ENCODE measurements at places on chromosomes 2 and 18.

- DNase-seq = no peak
Observed at GRCh38 chr2:120791243-120791961, 55.7 kb downstream of the GLI2 start.

DNA sequence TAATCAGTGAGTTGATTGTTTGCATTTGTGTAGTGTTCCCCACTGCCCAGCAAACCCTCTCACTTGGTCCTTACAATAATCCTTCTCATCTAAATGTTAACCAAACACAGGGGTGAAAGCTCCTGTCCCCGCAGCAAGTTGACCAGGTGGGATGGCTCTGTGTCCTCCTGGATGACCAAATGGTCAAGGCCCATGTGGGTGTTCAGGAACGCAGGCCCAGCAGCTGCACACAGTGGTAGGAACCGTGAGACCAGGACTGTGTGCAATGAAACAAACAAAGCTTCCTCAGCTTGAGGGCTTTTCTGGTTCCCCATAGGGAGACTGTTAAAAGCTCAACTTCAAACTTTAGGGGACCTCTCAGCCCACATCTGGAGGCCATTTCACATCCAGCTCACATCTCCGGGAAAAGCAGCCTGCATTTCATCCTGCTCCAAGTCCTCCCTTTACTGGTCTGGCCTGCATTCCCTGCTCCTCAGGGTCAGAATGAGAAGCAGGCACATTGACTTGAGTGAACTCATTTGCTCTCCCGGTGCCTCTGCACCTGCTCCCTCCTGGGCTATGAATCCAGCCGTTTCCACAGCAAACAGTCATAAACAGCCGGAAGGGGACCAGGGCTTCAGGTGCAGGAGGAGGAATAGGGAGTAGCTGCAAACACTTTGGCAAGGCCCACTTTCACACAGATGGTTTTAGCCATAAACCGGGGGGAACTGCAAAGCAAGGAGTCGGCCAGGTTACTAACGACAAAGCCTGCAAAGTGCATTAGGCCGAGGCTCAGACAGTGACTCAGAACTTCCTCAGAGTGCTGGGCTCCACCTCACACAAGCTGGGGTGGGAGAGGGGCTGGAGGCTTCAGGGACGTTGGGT lies 144.7 kb downstream of the CAPN13 start:
- peak; percentile 79 for DNase-seq

- DNase-seq = no peak
Observed at GRCh38 chr2:26579025-26579722, 62.0 kb downstream of the CIB4 start.

DNA sequence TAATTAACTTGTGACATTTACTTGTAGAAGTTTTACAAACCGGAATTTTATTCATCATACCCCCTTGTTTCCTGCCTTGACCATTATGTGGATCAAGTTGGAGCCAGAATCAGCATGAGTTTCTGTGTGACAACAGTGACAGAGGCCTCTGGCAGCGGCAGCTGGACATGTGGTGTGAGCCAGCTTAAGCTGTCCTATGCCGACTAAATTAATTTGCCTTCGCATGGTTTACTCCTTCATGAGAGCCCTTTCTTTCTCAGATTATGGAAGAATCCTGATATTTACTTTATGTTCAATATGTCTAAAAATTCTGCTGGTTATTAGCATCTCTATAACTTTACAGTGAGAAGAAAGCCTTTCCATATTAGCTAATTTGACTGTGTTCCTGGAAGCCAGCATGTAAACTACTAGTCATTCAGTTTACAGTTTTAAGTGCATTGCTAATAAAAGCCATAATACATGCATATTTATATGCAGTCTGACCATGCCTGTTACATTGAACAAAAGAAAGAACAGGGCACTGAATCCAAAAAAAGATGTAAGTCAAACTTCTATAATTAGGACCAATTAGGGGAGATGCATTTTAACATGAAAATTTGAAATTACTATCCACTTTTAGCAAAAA lies 495.8 kb upstream of the ACVR2A start:
- no peak for DNase-seq

DNA sequence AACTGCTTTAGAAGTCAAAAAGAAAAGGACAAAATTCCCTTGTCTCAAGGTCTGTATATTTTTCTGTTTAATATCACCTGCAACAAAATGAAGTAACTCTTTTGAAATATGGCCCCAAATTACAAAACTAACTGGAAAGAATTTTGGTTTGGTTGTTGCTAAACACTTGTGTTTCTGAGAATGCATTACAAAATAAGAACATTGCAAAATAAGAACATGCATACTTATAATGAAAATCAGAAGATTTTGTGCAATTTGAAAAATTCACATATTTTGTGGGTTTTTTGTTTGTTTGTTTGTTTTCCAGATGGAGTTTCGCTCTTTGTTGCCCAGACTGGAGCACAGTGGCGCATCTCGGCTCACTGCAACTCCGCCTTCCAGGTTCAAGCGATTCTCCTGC lies 21.8 kb downstream of the NDUFB3 start:
- DNase-seq = no peak

- peak; percentile 65 for DNase-seq
Observed at GRCh38 chr18:75204269-75204731, 4.6 kb downstream of the PTGR3 start.

GRCh38 chr2:115807276-115807675 lies 1364.8 kb downstream of the DPP10 start:
- DNase-seq = no peak

DNA sequence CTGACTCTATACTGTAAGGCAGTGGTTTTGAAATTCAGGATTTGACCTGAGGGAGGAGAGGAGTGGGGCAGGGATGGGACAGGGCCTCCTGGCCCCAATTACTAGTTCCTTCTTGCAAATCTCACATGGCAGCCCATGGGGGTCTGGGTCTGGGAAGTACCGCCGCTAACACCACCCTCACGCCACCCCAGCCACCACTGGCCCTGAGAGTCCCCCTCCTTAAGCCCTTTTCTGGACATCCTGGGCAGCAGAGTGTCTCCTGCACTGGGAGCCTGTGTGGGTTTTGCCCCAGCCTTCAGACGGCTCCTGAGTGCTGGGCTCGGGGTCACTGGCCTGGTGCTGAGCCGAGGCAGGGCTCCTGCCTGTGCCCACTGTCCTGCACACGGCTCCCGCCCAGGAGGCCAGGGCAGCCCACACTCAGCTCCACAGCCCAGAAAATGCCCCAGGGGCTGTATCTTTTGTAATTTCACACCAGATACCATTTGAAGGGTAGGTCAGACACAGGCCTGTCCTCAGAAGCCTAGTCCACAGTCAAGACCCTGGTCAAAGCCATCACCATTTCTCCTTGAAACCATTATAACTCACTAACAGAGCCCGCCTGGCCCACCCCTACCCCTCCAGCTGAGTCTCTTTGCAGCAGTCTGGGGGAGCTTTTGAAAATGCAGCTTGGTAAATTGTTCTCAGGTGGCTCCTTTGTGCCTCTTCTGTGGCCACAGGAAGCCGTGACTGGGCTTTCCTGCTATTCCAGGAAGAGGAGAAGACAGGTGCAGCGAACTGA lies 55.1 kb downstream of the CYP27C1 start:
- no peak for DNase-seq

DNA sequence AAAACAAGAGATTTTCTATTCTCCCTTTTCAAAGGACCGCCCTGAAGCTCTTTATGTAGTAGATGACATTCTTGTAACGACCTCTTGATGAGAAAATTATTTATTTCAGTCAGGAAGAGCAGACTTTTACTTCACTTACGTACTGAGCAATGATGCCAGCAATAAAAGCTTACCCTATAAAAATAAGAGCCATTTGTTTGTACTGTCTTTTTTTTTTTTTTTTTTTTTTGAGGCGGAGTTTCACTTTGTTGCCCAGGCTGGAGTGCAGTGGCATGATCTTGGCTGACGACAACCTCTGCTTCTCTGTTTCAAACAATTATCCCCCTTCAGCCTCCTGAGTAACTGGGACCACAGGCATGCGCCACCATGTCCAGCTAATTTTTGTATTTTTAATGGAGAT lies 39.2 kb downstream of the CRIM1 start:
- DNase-seq = no peak

- DNase-seq = no peak
Observed at GRCh38 chr2:118056165-118056534, 32.1 kb upstream of the INSIG2 start.

DNA sequence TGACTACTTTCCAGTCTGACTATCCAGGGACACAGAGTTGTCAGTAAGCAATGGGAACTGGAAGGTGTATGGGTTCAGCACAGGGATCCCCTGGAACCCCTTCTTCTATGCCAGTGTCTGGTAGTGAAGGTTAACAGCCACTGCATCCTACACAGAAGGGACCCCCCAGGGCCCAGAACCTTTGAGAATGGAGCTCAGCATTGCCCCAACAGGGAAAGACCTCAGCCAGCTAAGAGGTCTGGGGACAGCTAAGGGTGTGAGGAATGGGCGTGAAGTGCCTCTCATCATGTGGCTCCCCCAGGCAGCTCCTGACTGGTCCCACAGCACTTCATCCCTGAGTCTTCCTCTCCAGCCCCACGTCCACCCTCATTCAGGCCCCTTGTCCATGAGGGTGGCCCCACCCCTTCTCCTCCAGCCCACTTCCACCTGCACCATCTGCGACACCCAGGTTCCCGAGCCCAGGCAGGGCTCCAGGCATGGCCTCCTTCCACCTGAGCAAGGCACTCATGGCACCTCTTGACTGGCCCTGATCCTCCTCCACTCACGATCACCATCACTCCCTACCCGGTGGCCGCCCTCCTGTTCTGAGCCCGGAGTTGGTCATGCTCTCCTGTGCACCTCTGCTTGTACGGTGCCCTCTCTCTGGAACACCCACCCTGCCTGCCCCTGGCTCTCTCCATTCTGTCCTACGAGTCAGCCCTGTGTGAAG lies 77.1 kb downstream of the SFXN5 start:
- DNase-seq = no peak

DNA sequence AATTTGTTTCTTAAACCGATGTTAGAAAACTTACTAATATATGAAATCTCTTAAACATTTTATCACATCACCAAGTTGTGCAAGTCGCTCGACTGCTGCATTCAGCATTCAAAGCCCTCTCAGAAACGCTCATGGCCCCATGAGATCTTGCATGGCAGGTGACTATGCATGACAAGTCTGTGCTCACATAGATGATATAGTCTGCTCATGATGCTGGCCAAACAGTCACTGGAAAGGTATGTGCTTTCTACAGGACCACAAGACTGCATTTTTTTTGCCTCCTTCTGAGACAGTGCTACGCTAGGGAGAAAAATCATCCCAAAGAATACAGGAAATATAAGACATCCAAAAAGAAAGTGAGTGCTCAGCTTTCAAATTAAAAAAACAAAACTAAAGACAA lies 98.3 kb upstream of the ZBTB14 start:
- DNase-seq = no peak

- DNase-seq = no peak
Observed at GRCh38 chr2:150880986-150881385, 380.7 kb downstream of the RBM43 start.

DNA sequence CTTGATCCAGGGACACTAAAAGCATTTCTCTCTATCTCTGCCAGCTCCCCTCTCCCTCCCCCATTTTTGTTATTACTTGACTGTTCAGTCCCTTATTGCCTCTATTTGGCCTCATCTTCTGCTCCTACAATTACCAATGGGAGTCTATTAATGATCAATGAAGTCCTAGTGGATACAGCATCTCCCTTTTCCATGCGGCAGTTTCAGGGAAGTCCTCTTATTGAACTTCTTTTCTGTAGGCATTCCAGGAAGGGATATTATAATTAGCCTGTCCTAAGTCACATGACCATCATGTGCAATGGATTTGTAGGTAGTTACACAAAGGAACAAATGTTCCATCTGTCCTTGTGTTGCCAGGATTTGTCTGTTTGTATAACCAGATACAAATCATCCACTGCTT lies 495.1 kb upstream of the CNTNAP5 start:
- no peak for DNase-seq

DNA sequence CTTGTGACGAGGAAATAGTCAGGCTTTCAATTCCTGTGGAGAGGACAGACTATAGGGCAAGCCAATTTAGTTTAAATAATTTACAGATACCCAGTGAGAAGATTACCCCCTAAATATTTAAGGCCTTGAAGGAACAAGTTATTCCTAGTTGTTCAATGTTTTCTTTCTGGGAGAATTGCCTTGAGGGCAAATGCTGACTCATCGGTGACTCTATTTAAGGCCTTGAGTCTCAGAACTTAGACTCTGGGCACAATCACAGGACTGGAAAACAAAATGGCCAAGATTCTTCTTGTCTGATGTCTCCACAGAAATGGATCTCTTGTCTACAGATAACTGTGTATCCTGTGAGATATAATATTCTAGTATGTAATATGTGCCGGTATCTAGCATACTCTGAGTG lies 467.1 kb downstream of the SUCLG1 start:
- no peak for DNase-seq

- DNase-seq = no peak
Observed at GRCh38 chr2:158507679-158508078, 50.9 kb downstream of the PKP4 start.

GRCh38 chr2:102050854-102051391 lies 59.2 kb downstream of the IL1R2 start:
- DNase-seq = no peak

DNA sequence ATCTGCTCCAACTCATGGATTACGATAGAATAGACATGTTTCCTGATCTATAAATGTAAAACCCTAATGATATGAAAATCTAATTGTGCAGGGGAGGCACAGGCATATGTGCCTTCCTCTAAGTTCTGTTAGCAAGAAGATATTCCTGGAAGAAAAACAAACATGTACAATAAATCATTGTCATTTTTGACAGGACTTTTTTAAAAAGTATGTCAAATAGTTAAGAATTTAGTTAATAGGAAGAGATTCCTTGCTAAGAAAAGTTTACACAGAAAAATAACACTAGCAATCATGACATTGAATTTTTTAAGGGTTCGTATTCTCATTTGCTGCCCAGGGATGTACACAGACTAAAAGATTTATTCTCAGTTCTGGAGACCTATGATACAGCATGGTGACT lies 15.3 kb upstream of the CREB1 start:
- no peak for DNase-seq

DNA sequence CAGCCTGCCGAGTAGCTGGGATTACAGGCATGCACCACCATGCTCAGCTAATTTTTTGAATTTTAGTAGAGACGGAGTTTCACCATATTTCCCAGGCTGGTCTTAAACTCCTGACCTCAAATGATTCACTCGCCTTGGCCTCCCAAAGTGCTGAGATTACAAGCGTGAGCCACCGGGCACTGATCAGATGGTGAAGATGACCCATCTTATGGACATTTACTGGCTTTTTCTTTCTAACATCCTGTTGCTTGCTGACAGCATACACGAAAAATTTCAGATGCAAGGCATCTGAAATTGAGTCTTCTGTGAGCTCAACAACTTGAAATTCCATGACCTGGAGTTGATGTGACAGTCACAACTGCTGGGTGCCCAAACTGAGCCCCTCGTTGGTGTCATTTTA lies 859.5 kb upstream of the CNTNAP5 start:
- no peak for DNase-seq

DNA sequence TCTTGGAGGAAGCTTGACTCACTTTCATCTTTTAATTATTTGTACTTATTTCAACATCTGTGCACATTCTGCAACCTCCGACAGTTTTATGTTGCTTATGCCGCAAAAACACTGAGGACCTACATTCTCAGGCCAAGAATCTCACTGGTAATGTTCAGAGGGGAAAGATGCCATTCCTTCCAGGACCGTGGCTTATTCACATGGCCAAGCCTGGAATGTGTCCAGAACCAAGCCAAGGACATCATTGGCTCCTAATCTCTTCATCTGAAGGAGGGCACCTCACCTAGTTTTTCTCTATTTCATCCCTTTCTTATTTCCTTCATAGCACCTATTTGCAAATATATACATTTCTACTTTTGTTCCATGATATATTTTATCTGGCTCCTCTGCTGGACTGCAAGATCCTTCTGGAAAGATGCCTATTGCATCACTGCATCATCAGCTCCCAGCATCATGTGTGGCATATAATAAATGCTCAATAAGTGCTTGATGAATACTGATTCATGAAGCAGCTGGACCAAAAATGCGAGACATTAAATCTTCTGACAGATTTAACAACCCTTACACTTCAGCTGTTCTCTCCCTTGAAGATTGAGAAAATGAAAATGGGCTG lies 377.1 kb downstream of the TNS1 start:
- no peak for DNase-seq
